NCI-H2081 (cell line): ENCODE measurements at places on chromosomes 11 and 22.

- no peak for DNase-seq
Measured at GRCh38 chr11:36086366-36086765, 142.5 kb downstream of the LDLRAD3 start.

DNA sequence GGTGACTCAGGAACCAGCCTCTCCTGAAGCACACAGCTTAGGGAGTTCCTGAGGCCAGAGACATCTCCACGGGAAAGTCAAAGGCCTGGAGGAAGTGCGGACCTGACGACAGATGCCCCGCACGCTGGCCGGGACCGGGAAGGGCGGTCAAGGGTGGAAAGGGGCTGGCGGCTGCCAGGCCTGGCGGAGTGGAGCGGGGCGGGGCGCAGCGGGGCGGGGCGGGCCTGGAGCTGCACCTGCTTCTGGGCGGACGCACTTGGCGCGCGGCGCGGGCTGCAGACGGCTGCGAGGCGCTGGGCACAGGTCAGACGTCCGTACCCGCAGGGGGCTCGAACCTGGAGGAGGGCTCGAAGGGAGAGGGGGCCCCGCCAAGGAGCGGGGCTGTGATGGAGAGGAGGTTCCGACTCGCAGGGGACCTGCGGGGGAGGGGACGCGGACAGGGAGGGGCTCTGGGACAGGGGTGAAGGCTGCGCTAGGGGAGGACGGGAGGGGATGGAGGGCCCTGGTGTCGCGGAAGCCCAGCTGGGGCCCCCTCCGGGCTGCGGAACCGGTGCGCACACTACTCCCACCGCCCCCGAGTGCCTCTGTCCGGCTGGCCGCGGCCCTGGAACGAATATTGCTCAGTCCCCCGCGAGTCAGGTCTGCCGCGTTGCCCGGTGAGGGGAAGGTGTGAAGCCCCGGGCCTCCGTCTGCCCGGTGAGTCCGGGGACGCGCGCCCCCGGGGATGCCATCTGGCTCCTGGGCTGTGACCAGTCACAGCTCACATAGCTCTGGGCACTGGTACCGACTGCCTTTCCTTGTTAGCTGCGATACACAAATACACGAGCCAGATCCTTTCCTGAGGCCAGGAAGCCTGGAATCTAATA lies at the start of gene TMEM45B:
Gene TMEM45B, plus strand, starts transcription at position 253 of the 866 bp plus-strand sequence. CDS start 36,635 bp downstream, outside the sequence.
- peak; percentile 64 for DNase-seq

GRCh38 chr22:47293368-47294221 lies 531.1 kb downstream of the TBC1D22A start:
- no peak for DNase-seq

GRCh38 chr11:61413496-61413895 lies 16.3 kb downstream of the CPSF7 start:
- no peak for DNase-seq

DNA sequence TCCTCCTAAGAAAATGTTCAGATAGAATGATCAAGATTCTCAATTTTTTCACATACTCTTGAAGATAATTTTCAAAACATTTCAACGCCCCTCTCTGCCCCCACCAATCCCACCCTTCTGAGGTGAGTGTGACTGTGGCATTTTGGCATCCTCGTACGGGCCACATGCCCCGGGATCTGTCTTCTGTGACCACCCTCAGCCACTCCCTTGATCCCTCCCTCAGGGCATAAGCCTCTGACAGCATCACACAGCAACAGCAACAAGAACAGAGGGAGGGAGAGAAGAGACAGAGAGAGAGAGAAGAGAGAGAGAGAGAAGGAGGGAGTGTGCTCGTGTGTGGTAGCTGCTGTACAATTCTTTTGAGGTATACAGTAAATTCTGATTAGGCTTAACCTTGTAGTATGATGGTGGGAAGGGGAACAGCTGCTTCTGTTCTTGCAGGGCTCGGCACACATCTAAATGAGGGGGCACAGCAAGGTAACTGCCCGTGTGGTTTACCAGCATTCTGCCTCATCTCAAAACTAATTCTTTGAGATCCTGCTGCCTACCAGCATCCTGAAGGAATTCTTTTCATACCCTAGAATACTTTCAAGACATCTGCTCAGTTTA lies 21.4 kb downstream of the SCUBE2 start:
- DNase-seq = no peak

DNA sequence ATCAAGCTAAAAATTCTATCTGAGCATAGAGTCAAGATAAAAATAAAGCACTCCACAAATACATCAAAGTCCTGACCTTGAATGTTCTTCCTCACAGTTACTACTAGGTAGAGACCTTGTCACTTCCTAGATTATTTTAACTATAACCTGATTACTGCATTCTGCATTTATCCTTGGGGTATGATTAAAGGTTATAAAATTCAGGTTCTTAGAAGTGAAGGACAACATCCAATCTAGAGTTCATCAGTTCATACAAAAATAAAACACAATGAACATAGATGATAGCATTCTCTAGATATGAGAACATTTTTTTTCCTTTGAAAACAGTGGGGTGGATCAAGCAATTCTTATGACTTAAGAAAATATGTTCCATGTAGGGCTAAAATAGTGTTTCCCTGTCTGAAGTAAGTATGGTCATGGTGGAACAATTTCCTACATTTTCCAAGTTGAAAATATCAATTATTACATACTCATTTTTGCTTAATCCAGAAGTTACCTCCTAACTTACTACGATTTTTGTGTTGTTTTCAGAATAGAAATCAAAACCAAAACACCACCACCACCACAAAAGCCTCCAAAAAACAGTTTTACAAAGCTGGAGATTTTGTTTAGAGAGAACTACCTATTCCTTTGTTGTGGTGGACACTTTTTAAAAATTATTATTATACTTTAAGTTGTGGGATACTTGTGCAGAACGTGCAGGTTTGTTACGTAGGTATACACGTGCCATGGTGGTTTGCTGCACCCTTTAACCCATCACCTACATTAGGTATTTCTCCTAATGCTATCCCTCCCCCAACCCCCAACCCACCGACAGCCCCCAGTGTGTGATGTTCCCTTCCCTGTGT lies 112.0 kb upstream of the DDI1 start:
- no peak for DNase-seq

DNA sequence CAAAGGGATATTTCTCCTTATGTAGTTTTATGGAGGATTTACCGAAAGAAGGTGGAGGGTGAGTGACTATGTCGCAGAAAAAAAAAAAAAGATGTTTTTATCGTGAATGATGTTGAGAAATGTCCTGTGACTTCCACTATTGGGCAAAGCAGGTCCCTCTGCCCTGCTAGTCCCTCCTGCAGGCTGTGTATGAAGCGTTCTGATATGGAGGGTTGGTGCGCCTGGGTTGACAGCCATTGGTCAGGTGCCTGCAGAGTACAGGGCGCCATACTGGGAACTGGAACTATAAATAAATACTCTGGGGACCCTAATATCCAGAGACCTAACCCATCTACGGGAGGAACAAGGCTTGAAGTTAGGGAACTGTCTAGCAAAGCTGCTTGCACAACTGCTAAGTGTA lies 1.5 kb downstream of the IL17RA start:
- DNase-seq = no peak

DNA sequence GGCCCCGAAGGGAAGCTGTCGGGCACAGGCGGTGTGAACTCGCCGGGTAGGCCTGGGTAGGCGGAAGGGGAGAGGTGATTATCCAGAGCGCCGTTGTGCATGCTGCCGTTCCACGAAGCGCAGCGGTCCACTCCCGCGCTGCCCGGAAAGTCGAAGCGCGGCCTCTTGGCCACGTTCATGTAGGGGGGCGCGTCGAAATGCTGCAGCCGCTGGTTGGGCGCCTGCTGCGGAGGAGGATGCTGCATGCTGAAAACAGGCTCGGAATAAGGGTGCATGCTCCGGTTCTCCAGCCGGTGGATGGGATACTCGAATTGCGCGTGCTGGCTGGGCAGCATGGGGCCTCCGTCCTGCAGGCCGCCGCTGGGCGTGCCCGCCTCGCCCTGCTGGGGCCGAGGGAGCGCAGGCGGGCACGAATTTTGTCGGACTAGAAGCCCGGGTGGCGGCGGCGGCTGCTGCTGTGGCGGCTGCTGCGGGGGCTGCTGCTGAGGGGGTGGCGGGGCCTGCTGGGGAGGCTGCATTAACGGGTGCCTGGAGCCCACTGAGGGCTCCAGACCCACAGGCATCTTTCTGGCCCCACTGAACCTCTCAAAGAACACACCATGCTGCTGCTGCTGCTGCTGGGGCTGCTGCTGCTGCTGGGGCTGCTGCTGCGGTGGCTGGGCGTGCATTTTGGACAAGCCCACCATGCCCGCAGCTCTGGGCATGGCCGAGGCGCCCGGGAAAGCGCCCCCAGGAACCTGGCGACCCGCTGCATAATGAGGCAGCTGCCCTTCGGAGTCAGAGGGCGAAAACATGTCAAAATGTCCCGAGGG lies 2.3 kb downstream of the MN1 start:
- no peak for DNase-seq

DNA sequence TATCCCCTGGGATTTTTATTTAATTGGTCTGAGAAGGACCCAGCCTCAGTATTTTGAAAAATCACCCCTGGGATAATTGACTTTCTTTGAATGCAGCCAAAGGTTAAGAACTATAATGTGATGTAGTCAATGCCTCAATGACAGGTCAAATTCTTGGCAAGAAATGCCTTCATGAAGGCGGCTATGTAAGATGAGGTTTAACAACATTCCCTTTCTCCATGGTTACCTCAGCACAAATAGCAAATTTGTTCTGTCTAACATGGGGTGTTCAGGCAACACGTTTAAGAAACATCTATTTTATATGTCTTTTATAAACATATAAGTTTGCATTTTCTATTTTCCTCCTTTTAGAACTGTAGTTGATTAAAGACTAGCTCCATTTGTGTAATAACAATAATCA lies 5.3 kb downstream of the SLN start:
- DNase-seq = no peak

DNA sequence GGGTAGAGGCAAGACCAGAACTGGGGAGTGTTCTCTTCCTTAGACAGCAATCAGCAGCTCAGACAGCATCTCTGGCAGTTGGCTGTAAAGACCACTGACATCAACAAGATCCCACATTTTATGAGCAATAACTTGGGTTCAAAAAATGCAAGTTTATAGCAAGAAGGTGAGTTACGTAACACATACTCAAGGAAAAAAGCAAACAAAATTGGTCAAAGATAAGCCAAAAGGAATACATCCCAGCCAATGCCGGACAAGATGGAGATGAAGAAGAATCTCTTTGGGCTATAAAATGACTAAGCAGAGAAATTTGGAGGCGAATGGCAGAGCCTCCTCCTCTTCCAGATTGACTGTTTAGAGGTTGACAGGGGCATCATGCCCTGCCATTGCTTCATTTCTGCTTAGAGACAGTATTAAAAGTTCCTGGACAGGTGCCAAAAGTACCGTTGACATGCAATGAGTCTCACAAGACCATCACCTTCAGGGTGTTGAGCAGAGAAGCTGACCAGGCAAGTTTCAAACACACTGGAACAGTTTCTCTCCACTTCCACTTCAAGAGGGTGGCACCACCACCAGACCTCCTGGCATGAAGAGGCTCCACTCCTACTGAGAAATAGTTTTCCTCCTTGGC lies 55.9 kb downstream of the ENDOD1 start:
- no peak for DNase-seq

GRCh38 chr11:24514219-24514594 lies 17.4 kb downstream of the LUZP2 start:
- DNase-seq = no peak

GRCh38 chr11:86101493-86101892 lies 32.6 kb upstream of the PICALM start:
- no peak for DNase-seq

GRCh38 chr22:42768385-42769035 lies 47.8 kb upstream of the A4GALT start:
- no peak for DNase-seq

DNA sequence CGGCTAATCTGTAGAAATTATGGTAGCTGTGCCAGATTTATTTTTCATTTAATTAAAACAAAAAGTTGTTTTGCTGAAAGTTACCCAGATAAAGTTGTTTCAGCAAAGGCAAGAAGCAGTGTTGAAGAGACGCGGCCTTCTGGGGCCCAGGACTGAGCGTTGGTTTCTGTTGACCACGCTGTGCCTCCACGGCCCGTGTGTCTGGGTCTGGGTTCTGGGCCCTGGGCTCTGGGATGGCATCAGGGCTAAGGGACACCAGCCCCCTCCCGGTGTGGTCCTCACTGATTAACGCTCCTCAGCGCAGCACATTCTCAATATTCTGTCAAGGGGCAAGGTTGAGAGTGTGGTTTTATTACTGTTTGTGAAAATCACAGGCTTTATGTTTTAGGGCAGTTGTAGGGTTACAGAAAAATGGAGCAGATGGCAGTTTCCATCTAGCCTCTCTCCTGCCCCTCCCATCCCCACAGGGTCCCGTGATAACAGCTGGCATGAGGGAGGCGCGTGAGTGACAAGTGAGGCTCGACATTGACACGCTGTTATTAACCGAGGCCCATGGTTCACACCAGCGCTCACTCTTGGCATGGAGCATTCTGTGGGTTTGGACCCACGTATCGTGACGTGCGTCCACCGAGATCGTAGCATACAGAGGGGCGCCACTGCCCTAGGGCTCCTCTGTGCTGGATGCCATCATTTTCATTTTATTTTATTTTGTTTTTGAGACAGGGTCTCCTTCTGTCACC lies 1231.4 kb downstream of the BRD1 start:
- DNase-seq = no peak

DNA sequence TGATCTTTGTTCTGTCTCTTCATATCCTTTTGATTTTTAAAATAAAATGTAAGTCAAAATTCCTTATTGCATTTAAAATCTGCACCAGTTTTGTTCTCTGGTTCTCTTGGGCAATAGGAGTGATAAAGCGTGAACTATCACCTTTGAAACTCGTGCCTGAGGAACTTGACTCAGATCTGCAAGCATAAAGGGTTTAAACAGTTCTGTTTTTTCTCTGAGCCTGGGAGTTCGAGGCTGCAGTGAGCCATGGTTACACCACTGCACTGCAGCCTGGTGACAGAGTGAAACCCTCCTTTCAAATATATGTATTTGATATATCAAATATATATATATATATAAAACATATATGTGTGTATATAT lies 38.9 kb upstream of the CLMP start:
- DNase-seq = no peak

GRCh38 chr22:35426801-35427140 lies 26.8 kb downstream of the MCM5 start:
- DNase-seq = no peak

DNA sequence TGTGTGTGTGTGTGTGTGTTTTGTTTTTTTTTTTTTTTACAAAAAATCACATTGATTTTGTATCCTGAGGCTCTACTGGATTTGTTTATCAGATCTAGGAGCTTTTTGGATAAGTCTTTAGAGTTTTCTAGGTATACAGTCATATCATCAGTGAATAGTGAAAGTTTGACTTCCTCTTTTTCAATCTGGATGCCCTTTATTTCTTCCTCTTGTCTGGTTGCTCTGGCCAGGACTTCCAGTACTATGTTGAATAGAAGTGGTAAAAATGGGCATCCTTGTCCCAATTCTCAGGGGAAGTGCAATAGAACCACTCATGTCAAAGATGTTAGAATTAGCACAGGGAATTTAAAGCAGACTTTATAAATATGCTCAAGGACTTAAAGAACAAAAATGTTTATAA lies 32.6 kb upstream of the PRDM11 start:
- DNase-seq = no peak

GRCh38 chr22:38285018-38285417 lies 12.2 kb upstream of the TMEM184B start:
- DNase-seq = no peak

GRCh38 chr11:61092280-61092766 lies 10.0 kb upstream of the CD5 start:
- no peak for DNase-seq

GRCh38 chr11:94649964-94650623 lies 82.9 kb downstream of the PIWIL4 start:
- DNase-seq = no peak
